ENCODE measurements at places on chromosomes 1 and 21.

DNA sequence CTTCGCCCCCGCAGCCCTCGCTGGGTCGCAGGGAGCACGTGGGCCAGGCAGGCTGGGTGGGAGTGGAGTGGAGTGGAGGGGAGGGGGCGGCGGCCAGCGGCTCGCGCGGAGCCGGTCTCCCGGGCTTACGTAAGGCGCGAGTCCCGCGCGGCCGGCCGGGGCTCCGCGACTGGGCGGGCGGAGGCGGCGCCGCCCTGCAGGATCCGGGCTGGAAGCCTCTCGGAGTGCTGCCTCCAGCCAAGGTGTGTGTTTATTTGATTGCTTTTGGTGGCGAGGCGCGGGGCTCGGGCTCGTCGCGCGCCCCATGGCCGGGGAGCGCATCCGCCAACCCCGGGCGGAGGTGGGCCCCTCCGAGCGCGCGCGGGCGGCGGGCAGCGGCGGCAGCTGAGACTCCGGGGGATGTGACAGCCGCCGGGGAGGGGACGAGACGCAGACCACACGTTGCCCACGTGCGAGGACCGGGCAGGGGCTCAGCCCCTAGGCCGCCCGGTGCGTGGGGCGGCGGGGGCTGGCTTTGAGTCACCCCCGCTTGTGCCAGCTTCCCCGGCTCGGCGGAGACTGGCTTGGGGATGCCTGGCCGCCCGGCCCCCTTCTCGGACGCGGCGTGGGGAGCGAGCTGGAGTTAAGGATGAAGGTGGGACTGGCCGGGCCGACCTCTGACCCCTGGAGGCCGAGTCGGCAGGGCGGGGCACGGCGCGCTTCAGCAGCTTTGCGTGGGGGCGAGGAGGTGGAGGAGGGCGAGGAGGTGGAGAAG lies 402 bp upstream of the AK4 start:
- no peak for DNase-seq

DNA sequence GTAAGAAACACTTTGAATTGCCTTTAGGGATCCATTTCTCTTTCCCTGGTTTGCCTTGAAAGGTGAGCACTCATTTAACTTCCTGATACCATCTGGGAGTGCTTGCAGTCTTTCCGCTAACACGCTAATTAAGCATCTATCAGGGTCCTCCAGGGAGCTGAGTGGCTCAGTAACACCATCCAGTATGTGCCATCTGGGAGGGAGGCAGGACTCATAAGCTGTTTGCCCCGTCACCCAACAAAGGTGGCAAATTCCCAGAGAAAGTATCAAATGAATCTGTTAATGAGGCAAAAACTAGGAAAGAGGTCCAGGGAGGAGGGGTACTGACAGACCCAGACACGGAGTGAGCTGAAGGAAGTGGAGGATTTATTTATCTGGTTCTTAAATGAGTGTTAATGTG lies 430.9 kb downstream of the HLX start:
- no peak for DNase-seq

GRCh38 chr1:229853751-229854150 lies 213.3 kb upstream of the GALNT2 start:
- no peak for DNase-seq

DNA sequence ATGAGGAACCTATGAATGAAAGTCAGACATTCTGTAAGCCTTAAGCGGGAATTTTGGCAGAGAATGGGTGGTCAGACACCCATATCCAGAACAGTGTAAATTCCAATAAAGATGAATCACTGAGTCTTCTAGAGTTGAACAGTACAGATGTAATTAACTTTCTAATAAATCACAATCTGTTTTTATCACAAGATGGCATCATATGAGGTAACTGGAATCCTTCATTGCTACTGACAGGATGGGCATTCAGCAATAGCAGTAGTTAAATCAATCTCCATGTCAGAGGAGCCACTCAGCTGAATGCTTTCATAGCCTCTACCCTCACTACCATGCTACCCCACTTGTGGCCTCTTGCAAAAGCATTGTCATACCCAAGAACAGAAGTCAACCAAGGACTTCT lies 690.3 kb downstream of the AMY1C start:
- DNase-seq = no peak

DNA sequence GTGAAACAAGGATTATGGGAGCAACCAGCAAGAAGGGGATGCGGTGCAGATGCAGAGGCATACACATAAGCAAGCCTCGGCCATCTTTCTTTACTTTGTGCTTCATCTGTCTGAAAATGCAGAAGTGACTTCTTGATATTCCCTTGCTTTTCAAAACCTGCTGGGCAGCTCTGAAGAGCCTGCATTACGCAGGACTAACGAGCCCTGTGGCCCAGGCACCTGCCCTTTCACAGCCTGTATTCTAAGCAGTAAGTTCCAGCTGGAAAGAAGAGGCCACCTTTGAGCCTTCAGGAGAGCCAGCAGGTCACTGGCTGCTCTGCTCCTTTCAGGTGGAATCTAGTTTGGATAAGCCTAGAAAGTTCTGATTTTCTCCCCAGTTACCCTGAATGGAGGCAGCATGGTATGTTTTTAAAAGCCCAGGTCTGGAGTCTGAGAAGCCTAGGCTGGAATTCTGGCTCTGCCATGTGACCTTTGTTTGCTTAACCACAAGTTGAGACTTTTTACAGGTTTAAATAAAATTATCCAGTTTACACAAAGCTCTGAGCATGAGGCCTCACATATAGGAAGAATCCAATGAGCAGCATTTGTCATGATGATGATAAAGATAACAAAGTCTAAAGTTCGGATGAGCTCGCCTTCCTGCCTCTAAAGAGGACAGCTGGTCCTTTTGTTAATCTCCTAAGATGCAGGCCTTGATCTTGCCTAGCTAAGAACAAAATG lies 122.9 kb downstream of the UBR4 start:
- DNase-seq = no peak

DNA sequence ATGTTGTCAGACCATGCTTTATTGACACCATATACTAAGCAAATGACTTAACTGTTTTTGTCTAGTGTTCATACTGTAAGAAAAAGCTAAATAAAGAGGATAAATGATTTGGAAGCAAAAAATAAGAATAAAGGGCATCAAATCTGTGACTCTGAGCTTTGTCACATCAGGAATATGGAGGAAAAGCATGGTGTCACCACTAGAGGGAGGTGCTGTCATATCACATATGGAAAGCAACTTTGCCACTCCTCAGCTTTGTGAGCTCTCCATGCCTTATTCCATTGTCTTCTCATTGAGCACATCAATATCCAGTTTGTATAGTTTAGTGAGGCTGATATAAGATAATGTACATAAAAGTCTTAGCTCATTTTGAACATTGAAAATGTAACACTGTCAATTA lies 20.8 kb upstream of the GBP1 start:
- no peak for DNase-seq

DNA sequence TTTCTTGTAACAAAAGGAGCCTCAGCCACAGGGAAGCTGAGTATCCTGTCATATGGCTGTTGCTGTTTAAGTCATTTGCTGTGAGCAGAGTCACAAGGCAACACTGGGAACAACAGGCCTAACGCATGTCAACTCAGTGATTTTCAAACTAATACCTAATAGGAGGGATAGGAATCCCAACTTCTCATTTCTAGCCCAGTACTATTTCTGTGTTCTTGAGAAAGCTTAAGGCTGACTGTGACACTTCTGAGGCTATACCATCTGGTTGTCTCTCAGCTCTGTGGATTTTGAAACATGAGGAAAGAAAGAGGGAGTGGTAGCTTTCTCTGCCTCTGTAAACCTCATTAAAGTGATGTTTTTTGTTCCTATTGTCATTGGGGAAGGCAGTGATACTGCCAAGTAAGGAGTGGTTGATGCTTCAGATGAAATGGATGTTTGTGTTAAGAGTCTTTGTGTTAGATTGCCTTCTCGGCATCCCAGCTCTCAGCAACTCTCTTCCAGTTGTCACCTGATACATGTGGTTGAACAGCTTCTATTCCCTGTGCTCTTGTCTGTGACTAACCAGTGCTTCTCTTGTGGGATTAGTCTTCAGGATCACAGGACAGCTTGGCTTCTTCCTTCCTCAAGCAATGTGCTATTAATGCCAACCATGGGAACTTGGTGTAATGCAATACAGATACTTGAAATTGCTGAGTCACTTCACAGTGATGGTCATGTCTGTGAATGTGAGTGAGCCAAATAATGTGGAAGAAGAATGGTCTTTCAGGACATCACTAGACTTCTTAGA lies 166.8 kb upstream of the IVNS1ABP start:
- peak; percentile 22 for DNase-seq

- no peak for DNase-seq
Observed at GRCh38 chr1:11858613-11858967, at the start of gene NPPB. Gene NPPB (minus strand): TSS chr1:11858945. CDS start chr1:11858833, 112 bp downstream.

DNA sequence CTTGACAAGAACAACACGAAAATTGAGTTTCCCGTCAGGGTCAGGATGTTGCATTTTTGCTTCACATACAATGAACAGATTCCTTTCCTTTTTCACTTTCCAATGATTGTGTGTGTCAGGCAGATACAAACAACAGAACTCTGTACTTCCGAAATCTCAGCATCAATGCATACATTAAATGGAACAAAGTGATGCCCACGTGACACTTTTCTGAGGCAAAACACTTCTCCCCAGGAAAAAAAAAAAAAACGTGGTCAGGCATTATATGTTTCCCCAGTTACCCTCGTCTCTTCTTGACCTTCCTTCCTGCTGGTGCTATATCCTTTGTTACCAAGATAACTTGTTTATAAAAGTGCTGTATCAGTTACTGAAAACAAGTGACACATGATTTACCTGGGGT lies 181.8 kb downstream of the ZNF281 start:
- DNase-seq = no peak

GRCh38 chr1:48807554-48808260 lies 31.0 kb upstream of the BEND5 start:
- no peak for DNase-seq

- DNase-seq = no peak
Observed at GRCh38 chr1:53559854-53560580, 100.8 kb downstream of the DMRTB1 start.

- no peak for DNase-seq
Observed at GRCh38 chr1:85838238-85838637, 130.0 kb upstream of the ZNHIT6 start.

DNA sequence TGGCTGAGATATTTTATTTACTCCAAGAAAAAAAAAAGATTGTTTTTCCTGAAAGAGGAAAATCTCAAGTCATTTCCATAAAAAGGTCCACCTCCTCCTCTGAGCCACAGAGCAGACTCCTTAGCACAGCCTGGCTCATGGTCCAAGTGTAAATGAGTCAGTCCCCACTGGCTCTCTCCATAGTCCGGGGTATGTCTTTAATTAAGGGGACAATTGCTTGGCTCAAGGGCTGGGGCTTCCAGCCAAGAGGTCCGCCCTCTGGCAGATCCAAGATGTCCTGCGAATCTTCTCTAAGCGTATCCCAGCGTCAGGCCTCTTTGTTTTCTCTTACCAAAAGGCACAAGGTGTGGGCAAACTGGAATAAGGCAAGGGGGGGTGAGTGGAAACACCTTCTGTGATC lies 33.3 kb downstream of the FOXD2 start:
- no peak for DNase-seq

DNA sequence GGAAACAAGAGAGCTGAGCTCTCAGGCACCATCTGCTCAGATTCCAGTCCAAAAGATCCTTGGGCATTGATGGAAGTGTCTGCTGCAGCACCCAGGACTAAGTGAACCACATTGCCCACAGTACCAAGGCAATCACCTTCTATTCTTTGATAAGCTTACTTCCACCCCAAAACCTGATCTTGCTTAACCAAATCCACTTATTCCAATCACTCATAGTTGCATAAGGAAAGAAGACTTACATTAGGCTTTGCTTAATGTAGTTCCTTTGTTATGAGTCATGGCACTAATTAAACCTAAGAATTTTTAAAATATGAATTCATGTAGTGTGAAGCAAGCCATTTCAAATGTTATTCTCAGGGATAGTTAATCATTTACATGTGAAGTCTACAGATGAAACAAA lies 84.5 kb downstream of the UCHL5 start:
- DNase-seq = no peak

DNA sequence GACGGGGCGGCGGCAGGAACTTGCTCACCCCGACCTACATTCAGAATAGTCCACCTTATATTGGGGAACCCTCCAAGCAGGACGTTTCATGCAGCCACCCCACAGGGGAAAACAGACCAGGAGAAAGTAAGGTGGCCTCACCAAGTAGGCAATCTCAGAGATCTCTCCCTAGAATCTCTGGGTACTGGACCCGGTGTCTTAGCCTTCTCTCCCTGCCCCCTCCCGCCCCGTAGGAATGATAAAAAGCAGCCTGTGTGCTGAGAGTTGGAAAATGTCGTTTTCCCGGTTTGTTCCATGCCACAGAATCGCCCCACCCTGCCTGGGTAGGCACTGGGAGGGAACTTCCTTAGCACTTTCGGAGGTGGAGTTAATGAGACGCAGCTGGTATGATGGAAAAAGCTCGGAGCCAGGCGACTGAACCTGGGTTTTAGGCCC lies 789 bp upstream of the PTPN14 start:
- no peak for DNase-seq

GRCh38 chr1:3814771-3815561 lies 18.7 kb upstream of the LRRC47 start:
- DNase-seq = no peak

DNA sequence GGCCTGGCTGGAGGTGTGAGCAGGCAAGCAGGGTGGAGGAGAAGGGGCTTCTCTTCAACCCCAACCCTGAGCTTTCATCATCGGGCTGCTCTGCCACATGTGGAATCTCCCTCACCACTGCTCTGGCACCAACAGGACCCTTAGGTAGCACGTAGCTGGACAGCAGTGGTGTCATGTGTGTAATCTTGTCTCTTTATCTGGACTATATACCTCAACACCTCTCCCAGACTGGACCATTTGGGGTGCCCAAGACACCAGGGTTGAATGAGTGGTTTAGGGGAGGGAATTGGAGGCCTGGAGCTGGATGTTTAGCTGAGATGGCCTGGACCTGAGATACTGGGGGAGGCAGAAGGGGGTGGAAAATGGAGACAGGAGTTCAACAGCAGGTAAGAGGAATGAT lies 63.0 kb downstream of the UBE2T start:
- DNase-seq = no peak

- DNase-seq = no peak
Observed at GRCh38 chr1:41806472-41807155, 112.1 kb downstream of the HIVEP3 start.

GRCh38 chr1:50700214-50700613 lies 259.9 kb downstream of the FAF1 start:
- no peak for DNase-seq

DNA sequence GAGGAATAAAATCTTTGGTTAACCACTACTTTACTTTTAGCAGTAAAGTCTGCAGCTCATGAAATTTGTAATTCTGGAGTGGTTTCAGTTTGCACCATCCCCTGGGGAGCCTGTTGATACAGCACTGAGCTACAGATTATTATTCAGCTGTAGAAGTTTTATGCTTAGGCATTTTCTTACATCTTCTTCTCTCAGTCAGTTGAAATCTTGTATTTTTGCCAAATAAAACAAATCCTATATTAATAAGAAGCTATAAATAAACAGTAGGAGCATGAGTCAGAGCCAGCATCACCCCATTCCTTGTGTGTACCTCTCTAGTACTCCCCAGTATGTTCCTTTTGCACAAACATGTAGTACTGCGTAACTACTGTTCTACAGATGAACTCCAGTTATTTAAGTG lies 118.9 kb downstream of the ATF6 start:
- peak; percentile 23 for DNase-seq

DNA sequence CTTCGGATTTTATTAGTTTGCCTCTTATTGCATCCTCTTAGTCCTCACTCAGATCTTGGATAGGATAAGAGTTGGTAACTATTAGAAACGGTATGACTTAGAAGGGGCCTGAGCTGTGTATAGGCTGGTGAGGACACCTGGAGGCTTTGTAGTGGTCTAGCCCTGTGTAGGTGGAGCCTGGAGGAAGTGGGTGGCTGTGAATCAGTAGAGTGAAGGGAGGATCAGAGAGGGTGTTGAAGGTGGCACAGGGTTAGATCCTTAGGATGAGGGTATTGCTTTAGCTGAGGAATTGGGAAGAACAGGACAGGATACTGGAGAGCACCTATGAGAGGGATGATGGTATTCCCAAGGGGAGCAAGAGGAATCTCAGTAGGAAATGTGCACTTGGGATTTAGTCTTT lies 5.7 kb downstream of the VANGL1 start:
- no peak for DNase-seq
